ENCODE measurements at places on chromosomes 6 and 20.

GRCh38 chr6:21942897-21943296 lies 349.3 kb downstream of the SOX4 start:
- no peak for DNase-seq

DNA sequence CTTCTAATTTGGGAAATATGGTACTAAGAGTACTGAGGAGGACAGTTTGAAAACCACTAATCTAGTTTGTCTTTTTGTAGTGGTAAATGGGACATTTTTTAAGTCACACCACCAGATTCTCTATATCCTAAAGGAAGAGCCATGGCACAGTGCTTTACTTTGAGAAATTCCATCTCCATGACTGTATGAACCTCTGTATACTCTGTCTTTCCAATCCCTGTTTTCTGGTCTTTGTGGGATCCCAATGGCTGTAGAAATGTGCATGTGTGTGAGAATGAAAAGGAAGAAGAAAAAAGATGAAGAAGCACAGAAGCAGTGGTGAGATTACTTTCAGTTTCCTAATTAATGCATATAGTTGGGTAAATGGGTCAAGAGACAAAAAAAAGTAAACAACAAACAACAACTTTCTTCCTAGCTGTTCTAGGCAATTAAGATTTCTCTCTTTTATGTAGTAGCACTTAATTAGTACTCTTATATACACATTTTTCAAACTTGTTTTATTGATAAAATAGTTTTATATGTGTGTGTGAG lies 141.2 kb upstream of the HCRTR2 start:
- no peak for DNase-seq

DNA sequence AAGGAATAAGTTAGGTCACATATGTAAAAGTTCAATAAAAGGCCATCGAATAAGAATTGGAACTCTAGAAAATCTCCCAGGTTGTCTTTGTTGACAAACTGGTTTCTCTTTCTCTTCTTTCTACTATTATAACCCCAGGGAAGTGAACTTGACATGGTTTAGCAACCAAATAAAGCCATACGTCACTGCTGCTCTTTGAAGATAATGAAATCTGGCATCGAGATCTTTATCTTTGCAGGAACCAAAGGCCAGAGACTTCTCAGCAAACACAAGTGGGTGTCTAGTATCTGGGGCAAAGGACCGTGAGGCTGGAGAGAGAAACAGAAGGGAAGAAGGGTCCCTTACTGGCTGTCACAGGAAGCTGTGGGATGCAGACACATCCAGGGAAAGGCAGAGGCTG lies 286.7 kb upstream of the CDYL start:
- DNase-seq = no peak

DNA sequence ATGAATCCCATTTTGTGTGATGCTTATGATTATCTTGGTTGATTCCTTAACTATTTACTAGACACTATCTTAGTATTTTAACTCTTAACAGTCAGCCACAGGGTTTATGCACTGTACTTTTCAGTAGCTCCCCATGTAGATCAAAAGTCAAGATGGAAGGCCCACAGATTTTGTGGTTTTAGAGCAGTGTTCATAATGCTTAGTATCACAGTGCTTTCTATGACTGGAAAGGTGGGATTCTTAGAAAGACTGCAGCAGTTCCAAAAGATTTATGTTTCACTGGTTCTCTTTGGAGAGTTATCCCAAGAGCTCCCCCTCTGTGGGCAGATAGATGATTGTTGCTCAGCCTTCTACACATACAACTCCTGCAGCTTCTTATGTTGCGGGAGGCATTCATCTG lies 34.5 kb downstream of the ANKRD6 start:
- no peak for DNase-seq

- DNase-seq = no peak
Observed at GRCh38 chr20:62553838-62554161, 78.0 kb upstream of the GATA5 start.

DNA sequence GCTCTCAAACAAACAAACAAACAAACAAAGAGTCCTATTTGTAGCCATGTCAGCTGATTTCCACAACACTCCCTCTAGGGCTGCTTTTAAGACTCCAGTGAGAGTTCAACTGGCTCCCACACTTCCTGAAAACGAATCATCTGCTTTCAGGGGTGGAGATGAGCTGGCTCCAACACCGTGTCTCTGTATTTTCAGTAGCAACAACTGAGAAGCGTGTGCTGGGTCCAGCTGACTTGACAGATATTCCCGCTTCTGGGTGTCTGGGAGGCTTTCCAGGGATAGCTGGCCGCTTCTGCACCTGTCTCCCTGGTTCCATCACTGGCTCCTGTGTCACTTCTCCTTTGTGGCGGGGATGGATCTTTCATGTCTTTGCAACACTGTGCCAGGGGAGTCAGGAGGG lies 272.5 kb upstream of the SOX4 start:
- DNase-seq = no peak

- DNase-seq = no peak
Observed at GRCh38 chr6:112906726-112907125, 559.6 kb downstream of the RFPL4B start.

- no peak for DNase-seq
Observed at GRCh38 chr20:2619961-2620595, 32.4 kb upstream of the NOP56 start.

- peak; percentile 86 for DNase-seq
Observed at GRCh38 chr6:44043479-44044153, 83.6 kb downstream of the MRPL14 start.

- DNase-seq = no peak
Observed at GRCh38 chr6:114253431-114253830, 89.4 kb downstream of the HS3ST5 start.

DNA sequence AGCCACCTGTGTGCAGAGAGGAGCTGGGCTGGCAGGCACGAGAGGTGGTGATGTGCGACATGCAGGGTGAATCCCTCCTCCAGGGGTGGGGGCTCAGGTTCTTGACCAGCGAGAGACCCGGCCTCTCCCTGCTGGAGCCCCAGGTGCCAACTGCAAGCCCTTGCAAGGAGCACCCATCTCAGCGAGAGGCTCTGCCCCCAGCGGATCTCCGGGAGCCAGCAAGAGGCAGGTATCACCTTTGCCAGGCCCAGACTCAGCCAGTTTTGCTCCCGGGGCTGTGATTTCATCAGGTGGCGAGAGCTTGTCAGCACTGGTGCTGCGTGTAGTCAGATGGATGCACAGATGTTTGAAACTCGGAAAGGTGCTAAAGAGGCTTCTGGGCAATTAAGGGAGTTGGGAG lies 87.7 kb downstream of the TFAP2C start:
- no peak for DNase-seq

- no peak for DNase-seq
Observed at GRCh38 chr6:13445005-13445743, 42.2 kb downstream of the GFOD1 start.

DNA sequence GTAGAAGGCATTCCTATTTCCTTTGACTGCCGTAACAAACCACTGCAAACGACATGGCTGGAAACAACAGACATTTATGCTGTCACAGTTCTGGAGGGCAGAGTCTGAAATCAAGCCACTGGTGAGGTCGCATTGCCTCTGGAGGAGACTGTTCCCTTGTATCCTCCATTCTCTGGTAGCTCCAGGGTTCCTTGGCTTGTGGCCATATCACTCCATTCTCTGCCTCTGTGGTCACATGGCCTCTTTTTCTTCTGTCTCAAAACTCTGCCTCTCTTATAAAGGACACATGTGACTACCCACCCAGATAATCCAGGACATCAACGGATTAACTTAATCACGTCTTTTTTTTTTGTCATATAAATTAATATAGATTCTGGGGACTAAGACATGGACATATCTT lies 84.4 kb downstream of the LYRM2 start:
- no peak for DNase-seq

- DNase-seq = no peak
Observed at GRCh38 chr6:138896104-138896756, 91.8 kb downstream of the REPS1 start.

DNA sequence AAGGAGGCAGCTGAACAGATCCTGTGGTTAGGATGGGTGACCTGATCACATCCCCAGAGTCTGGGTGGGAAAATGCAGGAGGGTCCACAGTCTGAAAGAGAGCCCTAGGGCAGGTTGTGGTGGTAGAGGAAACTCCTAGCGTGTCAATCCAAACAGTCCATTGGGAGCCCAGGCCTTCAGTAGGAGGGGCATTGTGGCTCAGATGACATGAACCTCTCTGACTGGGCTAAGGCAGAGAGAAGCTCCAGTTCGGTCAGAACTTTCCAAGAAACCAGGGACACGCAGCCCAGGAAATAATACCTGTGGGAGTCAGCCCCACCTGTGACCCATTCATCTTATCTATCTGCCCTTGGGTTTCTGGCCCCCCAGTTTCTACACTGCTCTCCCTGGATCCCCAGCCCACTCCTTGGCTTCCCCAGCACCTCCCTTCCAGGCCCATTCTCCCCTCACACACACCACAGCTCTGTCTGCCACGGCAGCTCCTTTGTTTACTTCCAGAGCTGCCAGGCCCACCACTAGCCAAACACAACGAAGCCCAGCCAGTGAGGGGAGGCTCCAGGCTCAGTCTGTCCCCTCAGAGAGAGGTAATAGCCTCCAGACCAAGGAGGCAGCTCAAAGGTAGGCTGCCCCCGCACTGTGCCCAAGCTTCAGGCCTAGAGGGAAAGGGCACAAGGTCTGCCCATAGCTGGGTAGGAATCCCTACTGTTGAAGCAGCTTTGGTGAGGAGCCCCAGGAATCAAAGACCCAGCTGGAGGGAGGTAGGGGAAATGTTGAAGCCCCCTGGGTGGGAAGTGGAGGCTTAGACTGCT lies 6.2 kb downstream of the GDF5 start:
- no peak for DNase-seq

GRCh38 chr20:50107086-50107660 lies 5.8 kb downstream of the UBE2V1 start:
- no peak for DNase-seq

GRCh38 chr6:136359851-136360250 lies 70.2 kb upstream of the BCLAF1 start:
- DNase-seq = no peak

- no peak for DNase-seq
Observed at GRCh38 chr6:37903351-37904340, 84.1 kb downstream of the ZFAND3 start.

DNA sequence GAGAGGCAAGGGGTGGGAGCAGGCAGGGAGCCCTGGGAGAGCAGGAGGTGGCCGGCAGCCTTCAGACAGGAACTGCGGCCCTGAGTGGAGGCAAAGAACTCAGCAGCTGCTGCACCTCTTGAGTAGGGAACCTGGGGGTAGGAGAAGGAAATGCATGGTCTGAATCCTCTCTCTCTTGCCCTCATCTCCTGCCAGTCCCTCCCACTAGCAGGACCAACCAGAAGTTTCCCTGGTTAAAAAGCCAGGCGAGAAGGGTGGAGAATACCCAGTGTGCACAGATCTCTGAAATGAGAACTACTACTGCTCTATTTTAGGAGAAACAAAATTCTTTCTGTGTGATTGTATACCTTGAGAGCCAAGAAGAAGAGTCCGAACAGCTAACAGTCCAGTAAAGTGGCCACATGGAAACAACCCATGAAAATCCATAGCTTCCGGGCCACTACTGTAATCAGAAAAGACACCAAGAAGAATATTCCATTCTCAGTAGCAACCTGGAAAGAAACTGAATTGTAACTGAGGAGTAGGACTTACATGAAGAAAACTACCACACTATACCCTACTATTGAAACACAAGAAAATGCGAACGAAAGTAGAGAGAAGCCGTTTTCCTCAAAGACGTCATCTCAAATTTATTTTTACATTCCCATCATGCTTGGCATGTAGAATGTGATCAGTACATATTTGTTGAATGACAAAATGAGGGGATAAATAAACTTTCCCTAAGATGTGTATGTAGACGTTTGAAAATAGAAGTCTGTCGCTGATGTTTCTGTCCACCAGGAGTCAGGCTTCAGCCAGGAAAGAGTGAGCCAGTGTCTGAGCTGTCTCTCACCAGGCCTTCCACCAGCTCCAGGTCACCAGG lies 25.6 kb downstream of the WRNIP1 start:
- DNase-seq = peak; percentile 80

DNA sequence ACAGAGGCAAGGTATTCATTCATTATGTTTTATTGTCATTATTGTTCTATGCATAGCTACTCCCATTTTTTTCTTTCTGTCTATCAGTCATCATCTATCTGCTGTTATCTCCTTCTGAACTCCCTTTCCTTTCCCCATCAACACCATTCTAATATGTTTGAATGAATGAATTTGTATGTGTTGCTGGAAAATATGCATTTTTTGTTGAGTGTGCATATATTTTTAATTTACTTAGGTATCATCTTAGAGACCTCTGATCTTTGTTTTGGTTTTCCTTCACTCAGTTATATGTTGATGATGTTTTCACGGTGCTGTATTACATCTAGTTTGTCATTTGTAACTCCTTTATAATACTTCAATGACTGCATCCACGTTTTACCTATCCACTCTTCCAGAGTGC lies 12.1 kb upstream of the PRL start:
- DNase-seq = no peak

- no peak for DNase-seq
Observed at GRCh38 chr6:80366051-80366450, 259.6 kb downstream of the BCKDHB start.

GRCh38 chr6:16982807-16983206 lies 119.0 kb upstream of the STMND1 start:
- no peak for DNase-seq

GRCh38 chr6:64085126-64085525 lies 449.5 kb downstream of the PHF3 start:
- DNase-seq = no peak

DNA sequence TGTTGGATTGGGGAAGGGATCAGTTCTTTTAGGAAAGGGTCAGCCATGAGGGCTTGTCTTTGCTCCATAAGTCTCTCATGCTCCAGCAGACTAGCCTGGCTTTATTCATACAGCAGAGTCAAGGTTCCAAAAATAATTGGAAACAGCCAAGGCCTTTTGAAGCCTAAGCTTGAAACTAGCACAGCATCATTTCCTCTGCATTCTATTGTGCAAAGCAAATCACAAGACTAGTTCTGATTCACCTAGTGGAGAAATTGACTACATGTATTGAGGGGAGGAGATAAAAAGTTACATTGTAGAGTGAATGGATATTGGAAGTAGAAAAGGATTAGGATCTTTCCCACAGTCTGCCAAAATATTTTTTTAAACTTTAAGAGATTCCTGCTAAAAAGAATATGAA lies 159.3 kb upstream of the PLCB4 start:
- no peak for DNase-seq

DNA sequence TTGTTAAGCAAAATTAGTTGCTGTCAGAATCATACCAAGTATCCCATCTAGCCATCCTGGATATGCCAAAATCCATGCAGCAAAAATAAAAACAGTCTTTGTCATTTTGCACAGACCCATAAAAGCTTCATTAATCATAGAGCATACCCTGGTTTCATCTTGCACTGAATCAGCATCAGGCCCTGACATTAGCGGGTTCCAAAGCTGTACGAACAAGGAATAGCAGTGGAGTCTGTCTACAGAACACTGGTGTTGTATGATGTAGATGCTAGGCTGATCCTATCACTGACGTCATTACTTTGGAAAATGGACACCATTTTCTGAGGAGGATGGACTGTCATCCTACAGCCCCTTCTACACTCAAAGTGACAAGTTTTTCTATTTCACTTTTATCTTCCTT lies 315.6 kb downstream of the ESR1 start:
- no peak for DNase-seq

DNA sequence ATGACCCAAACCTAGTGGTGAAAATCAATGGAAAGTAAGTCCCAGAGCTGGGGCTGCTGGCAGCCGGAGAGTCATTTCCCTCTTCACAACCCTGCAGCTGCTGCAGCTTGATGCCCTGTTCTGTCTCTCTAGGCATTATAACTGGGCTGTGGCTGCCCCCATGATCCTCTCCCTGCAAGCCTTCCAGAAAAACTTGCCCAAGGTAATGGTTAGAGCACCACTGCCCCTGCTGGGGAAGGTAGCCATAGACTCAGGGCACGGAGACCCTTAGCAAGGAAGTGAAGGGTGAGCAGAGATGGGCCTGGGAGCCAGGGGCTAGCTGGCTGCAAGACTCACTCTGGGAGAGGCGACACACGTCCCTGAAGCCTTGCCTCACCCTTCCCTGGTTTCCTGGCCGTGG lies 12.0 kb downstream of the LPIN3 start:
- DNase-seq = no peak
